ENCODE measurements at places on chromosomes 16 and 17.

DNA sequence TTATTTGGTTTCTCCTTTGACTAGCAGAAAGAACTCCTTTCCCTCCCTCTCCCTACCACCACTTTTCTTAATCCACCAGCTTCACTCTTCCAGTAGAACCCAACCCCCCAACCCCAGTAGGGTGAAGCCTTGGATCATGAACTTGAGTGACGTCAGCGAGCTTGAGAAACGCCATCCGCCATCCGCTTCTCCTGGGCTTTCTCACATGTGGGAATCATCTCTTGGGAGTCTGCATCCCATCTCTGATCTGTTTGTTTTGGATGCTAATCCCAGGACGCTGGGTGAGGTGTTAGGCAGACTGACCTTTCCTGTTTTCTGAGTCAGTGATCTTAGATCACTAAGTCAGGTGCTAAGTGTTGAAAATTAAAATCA lies 16.0 kb upstream of the SOX9 start:
- DNase-seq = no peak

GRCh38 chr17:62094175-62094574 lies 29.1 kb upstream of the MED13 start:
- DNase-seq = no peak

DNA sequence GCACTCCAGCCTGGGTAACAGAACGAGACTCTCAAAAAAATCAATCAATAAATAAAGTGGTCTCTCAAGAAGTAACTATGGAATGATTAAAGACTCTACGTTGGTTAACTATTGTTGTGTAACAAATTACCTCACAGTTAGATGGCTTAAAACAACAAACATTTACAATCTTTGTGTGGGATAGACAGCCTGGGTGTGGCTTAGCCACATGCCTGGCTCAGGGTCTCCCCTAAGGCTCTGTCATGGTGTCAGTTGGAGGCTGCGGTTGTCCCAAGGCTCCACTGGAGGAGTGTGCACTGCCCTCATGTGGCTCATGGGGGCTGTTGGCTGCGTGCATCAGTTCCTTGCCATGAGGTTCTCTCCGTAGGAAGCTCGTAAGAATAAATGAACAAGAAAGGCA lies 294.5 kb downstream of the SNX29 start:
- DNase-seq = no peak

DNA sequence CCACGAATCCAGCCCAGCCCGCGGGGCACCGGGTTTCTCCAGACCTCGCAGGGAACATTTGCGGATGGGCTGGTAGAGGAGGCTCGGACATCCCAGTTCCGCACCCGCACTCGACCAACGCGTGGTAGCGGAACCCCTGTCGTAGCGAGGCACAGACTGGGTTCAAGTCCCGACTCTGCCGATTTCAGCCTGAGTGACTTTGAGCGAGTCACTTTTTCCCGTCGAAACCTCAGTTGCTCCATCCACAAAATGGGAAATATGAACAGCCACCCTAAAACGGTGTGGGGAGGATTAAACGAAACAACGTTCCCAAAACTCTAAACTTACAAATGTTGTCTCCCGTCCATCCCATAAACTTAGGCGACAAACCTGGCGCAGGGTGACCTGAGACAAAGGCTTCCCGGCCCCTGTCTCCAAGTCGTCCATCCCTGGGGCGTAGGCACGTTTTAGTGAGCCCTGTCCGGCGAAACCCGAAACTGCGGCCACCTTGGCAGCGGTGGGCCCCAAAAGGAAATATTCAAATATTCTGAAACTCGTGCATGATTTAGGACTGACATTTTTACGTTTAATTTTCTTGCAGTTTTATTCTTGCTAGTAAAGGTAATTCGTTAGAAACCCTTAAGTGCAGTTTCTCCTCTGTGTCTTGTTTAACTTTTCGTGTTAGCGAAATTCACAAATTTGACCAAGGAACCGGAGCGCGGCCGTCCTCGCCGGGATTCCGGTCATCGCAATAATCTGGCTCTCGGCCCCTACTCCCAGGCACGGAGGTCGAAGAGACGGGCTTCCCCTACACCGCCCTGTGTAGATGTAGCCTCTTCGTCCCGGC lies 1.9 kb upstream of the MLLT6 start:
- DNase-seq = no peak

- DNase-seq = no peak
These were observed 47.0 kb downstream of the COX4I1 start for GRCh38 chr16:85846461-85846860.

GRCh38 chr16:12147681-12148080 lies 171.1 kb downstream of the SNX29 start:
- DNase-seq = no peak

DNA sequence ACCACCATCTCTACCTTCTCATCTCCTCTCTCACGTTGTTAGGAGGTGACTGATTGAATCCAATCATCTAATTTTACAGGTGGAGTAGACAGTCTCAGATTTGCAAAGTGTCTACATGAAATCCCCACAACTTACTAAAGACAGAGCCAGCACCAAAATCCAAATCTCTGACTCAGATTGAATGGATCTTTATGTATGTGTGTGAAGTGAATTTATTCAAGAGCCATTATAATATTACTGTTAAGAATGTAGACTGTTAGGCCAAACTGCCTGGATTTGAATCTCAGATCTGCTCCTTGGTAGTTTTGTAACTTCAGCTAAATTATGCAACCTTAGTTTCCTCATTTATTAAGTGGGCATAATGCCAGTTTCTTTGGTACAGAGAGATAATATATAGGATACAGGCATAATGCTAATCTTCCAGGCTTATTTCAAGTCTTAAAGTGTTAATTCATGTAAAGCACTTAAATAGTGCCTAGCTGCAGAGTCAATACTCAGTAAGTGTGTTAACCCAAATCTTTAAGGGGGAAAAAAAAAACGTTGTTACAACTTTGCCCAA lies 12.7 kb downstream of the CNEP1R1 start:
- DNase-seq = no peak

DNA sequence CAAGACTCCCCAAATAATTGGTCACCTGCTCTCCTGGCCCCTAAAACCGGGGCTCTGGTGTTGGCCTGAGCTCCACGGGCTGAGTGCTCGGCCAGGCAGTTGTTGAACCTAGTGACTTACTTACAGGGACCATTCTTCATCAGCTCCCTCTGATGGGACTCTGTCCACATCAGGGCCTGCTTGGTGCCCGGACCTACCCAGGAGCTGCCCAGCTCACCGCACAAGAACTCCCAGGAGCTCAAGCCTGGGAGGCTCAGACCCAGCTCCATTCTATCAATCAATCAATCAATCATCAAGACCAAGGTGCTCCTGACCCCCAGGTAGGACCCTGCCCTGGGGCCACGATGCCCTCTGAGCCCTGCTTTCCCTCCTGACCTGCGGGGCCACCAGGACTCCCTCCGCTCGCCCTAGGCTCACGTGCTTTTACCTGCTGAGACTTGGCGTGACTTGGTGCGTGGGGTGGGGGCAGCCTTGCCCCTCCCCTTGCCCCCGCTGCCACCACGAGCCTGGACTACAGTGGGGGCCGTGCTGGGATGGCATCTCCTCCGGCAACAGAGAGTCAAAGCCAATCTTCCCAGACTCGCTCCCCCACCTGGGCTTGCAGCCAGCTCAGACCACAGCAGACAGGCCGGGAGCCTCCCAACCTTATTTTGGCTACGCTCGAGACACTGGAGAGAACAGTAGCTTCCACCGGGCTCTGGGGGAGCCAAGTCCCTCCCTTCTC lies 15.7 kb downstream of the IL34 start:
- no peak for DNase-seq

DNA sequence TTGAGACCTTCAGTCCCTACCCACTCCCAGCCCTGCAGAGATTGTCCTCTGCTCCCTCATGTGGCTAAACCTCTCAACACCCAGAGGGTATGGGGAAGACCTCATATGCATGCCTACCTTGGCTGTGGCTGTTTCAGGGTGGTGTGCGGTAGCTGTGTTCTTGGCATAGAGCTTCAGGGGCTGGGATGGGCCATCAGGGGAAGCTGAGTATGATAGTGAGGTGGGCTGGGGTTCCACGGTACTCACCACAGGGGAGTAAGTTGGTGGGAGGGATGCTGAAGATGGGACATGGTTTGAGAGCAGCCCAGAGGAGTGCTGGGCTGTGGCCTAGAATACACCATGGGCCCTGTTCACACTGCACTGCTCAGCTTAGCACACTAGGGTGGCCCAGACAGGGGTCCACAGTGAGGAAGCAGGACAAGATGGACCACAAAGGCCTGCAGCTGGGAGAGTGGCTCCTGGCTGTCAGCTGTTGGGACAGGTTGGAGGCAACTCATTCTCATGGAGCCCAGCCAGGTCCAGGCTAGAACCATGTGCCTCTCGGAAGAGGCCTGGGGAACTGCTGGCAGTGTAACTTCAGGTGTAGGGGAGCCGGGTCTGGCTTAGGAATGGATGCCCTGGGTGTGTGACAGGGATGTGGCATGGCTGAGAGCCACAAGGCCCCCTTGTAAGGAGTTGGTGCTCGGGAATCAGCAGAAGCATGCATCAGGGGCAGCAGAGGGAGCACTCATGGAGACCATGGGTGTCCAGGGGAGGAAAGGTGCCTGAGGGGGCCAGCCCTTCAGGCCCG lies 3.1 kb downstream of the MFAP4 start:
- no peak for DNase-seq
